ENCODE measurements at places on chromosomes 16 and 17.

GRCh38 chr16:79697562-79698112 lies 97.1 kb upstream of the MAF start:
- DNase-seq: no peak

DNA sequence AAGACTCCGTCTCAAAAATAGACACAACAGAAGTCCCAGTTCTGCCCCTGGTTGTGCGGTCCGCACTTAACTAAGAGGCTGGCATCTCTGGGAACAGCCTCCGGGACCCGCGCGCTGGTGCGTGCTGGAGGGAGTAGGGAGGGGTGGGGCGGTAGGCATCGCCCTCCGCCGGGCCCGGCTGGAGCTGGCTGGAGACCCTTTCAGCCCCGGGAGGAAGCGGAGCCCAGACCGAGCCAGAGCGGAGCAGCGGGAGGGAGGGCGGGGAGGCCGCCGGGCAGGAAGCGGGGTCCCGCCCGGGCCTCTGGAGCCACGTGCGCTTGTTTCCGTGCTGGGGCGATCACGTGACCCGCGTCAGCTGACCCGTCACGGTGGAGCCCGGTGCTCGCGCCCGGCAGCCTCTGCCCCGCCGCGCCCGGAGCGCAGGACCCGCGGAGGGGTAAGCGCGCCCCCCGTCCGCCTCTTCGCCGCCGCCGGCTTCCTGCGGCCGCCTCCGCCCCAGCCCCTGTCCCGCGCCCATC lies at the start of gene WDR81:
WDR81 (plus strand) TSS at position 354 of the 518 bp plus-strand sequence. CDS start 256 bp downstream, outside the sequence.
- peak; percentile 94 for DNase-seq

- DNase-seq: no peak
Observed at GRCh38 chr16:88438084-88438870, 14.8 kb upstream of the ZFPM1 start.

DNA sequence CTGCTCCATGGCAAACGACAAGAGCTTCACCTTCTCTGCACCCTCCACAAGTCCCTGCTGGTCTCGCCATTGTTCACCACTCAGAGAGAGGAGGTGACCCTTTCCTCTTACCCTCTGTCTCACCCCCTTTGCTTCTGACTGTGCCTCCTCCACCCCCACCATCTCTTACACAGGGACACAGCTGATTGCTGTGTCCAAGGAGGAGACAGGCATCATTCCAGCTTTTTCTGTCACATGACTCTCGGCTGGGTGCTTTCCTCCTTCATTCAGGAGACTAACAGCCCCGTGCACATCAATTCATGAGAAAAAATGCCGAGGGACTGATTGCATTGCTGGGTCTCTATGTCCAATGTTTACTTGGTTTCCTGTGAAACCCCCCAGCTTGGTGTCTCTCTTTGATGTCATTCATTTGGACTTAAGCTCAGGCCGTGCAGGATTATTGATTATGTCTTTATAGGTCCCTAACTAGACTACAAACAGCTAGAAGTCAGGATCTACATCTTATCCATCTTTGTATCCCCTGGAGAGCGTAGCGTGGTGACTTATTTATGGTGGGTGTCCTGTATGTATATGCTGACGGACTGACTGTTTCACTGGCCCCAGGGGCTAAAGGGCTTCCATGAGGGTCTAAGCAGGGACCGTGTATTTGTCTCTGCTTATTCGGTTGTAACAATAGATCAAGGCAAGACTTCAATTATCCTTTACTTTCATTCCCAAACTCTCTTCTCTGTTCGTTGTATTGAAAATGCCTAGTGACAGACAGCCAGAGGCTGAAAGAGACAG lies 82.2 kb upstream of the CDH13 start:
- no peak for DNase-seq

- no peak for DNase-seq
Observed at GRCh38 chr16:79537584-79537983, 63.0 kb downstream of the MAF start.

DNA sequence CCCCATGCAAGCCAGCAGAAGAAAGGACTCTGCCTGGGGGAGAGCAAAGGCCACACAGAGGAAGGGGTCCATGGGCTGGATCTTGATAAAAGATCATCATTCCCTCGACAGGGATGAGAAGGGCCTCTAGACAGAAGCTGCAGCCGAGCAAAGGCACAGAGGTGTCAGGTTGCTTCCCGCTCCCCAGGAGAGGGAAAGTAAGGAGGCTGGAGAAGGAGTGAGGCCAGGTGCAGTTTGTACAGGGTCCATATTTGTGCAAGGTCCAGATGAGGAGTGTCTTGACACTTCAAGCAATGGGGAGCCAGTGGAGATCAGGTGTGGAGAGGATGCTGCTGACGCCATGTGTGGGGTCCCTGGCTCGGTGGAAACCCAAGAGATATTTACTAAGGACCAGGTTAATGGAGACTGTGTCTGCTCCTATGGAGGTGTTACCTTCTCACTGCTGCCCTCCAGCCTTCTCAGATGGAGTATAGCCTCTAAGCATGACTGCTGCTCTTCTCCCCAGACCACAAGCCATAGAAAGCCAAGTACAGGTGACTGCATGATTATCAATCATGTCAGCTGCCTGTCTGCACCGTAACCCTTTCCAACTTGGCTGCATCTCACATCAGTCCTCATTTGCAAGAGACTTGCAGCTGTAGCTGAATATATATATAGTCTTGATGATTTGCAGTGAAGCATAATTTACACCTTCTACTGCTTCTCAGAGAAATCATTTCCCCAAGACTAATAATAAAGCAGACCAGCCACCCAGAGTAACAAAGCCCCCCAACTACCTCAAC lies 21.1 kb downstream of the GAS7 start:
- no peak for DNase-seq

- DNase-seq: no peak
Observed at GRCh38 chr16:3674513-3675295, 20.2 kb downstream of the DNASE1 start.

DNA sequence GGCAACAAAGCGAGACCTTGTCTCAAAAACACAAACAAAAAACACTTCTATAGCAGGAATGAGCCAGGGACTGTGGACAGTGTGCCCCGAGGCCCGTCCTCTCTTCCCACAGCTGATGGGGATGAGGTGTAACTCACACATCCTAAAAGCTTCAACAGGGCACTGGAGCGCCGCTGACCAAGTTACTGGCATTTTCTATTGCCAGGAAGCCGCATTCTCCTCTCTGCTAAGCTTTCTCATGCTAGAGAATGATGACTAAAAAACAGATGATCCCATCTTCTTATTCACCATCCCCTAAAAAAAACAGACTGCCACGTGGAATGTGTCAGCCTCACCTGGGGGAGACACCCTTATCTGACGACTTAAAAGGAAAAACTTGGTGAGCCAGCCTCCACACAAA lies 16.3 kb downstream of the CARHSP1 start:
- no peak for DNase-seq

DNA sequence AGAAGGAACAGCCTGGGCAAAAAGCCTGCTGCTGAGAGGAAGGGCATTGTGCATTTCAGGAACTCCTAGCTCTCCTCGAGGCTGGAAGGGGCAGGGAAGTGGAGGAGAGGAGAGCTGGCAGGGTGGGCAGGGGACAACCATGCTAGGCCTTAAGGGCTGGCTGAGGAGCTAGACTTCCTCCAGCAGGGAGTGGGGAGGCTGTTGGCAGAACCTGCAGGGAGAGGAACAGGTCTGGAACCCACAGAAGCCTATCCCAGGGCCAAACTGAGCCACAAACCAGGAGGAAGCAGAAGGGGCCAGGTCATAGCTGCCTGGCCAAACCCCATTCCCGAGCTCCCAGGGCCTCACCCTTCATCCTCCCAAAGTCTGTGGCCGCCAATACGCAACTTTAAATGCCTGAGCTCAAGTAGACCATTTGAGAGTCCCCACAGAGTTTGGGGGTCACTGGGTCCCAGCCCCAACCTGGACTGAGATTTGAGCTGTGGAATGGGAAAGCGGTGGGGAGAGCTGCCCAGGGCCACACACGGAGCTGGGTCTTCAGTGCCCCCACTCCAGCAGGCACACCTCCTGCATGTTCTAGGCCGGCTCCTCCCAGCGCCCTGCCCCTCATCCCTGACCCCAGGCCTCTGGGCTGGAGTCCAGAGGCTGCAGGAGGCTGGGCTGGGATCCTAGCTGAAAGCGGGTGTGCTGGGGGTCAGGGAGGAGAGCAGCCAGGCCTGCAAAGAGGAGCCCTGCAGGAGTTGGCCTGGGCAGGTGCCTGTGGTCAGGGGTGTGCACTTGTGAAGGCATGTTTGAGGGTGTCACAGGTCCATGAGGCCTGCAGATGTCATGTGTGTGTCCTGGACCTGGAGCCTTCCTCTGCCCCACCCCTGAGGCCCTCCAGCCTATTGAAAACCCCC lies 4.5 kb downstream of the CDH5 start:
- DNase-seq: no peak

DNA sequence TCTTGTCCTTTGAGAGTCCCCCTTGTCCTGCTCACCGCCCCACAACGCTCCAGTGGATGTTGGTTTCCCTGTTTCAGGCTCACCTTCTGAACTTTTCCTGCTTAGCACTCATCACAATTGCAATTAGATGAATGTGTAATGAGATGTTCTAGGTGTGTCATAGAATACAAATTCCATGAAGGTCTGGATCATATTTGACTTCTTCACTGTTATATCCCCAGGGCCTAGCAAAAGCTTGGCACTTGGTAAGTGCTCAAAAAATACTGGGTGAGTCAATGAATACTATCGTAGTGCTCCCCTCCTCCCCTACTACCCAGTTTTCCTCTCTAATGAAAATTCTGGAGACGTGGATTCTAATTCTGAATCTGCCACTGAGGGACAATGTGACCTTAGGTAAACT lies 33.1 kb downstream of the DNAH3 start:
- no peak for DNase-seq

- peak; percentile 19 for DNase-seq
Observed at GRCh38 chr16:71846431-71846830, 655 bp downstream of the ATXN1L start.

- no peak for DNase-seq
Observed at GRCh38 chr16:31344712-31345111, 10.3 kb upstream of the ITGAX start.

- DNase-seq: no peak
Observed at GRCh38 chr16:29963021-29963743, 1.3 kb downstream of the TMEM219 start.

DNA sequence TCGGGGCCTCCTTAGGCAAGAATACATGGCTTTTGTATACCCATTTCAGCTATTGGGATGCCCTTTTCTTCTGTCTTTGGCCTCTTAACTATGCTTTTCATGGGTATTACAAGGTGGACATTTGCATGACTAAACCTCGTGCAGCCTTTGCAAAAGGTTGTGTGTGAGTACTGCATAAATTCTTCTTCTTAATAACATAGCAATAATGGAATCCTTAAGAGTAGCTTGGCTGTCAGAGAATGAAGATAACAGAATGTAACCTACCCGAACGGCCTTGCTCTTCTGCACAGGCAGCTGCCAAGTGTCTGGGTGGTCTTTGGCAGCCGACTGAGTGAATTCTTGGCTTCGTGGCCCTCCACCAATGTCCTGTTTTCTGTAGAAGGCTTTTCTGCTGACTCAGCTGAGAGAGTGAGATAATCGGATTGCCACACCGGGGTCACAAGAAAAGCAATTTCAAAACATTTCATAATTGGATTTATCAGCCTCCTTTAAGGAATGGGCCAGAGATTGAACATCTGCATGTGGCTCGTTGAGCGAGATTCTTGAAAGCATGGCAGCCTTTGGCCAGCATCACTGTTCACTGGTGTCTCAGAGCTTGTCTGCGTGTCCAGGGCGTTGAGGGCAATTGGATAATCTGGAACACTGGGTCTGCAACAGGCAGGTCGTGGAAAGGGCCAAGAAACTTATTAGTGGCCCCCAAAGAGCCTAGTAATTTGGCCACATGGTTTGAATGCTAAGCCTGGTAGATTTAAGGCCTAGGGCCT lies 13.4 kb downstream of the IRF8 start:
- DNase-seq: peak; percentile 20

- DNase-seq: peak; percentile 24
Observed at GRCh38 chr17:6070913-6071511, 833 bp downstream of the WSCD1 start.

DNA sequence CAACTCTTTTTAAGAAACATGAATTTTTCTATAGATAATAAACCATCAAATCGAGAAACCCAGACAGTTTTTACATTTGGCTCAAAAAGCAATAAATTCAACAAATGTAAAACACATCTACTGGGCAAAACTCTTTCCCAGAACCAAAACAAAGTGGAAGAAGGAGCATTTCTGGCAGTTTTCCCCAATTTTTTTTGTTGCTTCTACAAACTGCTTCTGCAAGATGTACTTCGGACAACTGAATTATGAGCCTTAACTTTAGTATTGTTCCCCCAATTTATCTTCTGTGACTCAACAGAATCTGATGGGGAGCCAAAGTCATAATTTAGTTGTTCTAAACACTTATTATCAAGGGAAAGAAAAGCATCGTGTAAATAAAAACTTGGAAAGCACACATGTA lies 1047.2 kb downstream of the CDH11 start:
- no peak for DNase-seq

DNA sequence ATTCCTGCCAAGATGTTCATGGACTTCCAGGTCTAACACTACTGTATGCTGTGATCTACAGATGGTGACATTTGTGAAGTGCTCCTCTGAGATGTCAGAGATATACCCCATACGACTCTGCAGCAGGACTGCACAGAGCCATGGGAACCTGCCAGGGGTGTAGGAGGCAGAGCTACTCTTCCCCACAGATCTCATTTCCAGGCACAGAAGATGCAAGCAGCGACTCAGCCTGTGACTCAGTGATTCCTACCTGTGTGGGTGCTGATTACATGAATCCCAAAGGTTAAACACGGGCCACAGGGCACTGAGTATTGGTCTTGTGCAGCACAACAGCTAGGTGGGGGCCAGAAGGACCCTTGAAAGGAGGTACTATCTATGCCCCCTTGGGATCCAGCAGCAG lies 137.0 kb upstream of the SOX9 start:
- no peak for DNase-seq

DNA sequence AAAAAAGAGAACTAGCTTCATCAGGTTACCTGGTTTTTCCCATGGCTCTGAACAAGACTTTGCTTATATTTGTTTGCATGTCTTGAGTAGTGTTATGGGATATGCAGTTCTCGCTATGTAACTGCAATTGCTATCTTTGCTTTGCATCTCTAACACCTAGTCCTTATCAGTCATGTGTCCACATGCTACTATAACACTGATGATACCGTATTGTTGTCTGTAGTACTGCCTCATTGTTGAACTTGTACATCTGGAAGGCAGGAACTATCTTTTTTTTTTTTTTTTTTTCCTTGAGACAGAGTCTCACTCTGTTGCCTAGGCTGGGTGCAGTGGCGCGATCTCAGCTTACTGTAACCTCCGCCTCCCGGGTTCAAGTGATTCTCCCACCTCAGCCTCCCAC lies 2.5 kb downstream of the PSME3 start:
- no peak for DNase-seq

GRCh38 chr16:56286809-56287208 lies 95.5 kb downstream of the GNAO1 start:
- DNase-seq: no peak

DNA sequence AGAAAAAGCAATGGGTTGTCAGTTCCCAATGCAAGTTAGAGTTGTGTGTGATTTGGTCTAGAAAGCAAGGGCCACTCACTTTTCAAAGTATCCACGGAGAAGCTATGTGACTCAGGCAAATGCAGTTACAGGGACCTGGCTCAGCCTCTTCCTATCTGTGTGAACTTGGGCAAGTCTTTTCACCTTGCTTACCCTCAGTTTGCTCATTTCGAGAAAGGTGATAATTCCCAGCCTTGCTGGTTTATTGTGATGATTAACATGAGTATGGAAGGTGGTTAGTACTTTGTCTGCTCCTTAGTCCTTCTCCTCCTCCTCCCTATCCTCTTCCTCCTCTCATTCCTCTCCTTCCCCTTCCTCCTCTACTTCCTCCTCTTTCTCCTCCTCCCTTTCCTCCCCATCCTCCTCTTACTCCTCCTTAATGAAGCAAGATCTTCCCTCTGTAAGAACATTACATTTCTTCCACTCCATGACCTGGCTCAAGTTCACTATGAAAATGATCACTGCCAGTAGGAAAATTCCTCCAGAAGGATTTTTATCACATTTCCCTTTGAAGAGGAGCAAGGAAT lies 204.0 kb downstream of the GRIN2A start:
- no peak for DNase-seq
